ENCODE measurements at places on chromosomes 3 and 15.

- no peak for DNase-seq
Observed at GRCh38 chr15:96087180-96087884, 243.2 kb upstream of the NR2F2 start.

DNA sequence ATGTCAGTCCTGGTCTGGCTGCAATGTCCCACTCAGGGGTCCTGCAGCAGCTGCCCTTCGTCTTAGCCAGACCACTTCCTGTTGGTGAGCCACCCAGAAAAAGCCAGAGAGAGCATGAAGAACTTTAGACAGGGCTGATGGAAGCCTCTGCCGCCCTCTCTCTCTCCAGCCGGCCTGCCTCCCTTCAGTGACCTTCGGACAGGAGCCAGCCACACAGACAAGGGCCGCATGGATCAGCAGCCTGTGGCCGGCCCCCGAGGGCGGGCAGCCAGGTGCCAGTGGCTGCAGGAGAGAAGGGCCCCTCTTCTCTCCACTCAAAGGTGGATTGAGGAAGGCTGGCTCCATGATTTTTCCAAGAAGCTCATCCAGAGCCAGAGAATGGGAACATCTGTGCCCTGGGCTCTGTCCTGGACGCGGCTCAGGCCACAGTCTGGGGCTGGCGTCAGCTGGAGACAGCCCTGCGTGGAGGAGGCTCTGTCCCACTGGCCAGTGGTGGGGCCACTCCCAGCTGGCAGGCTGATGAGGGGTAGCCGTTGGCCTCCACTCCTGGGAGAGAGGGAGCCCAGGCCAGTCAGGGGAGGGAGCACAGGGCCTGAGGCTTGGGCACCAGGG, 42.9 kb downstream of the ISG20 start:
- DNase-seq = no peak

DNA sequence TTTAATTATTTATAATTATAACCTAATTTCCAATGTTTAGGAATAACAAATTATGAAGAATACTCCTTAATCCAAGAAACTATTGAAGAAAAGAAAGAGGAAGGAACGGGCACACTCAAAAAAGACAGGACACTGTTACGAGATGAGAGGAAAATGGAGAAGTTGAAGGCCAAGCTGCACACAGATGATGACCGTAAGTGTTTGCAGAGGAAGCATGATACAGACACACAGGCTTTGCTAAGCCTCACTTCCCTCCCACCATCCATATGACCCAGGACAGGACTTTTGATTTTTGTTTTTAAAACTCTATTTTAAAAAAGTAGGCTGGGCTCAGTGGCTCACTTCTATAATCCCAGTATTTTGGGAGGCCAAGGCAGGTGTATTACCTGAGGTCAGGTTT, 389.4 kb upstream of the TPM1 start:
- no peak for DNase-seq

GRCh38 chr3:58388550-58389091, 45.0 kb downstream of the PDHB start:
- no peak for DNase-seq

DNA sequence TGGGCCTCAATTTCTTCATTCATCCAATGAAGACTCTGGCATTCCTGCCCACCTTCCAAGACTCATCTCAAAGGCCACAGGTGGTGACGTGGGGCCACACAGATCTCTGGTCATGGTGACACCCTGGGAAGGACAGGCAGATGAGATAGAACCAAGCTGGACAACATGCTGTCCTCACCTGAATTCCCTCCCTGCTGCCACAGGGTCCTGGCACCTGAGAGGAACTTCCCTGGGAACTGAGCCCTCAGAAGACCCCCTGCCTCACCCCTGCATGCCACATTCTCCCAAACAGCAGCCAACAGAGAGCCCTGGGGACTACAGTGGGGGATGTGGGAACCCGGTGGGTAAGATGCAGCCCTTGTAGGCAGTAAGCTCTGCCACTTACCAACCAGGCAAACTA, 10.7 kb downstream of the KLF15 start:
- DNase-seq = no peak

DNA sequence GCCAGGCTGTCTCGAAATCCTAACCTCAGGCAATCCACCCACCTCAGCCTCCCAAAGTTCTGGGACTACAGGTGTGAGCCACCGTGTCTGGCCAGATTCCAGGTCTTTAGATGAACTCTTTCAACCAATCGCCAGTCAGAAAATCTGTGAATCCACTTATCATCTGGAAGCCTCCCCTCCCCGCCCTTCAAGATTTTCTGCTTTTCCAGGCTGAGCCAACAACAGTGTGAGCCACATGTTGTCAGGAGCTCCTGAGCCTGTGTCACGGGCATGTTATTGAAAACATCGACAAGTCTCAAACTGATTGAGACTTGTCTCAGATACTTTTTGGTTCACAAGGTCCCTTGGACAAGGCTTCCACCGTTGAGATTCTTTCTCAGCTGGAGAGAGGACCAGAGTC, 52.0 kb upstream of the TRPM1 start:
- no peak for DNase-seq

DNA sequence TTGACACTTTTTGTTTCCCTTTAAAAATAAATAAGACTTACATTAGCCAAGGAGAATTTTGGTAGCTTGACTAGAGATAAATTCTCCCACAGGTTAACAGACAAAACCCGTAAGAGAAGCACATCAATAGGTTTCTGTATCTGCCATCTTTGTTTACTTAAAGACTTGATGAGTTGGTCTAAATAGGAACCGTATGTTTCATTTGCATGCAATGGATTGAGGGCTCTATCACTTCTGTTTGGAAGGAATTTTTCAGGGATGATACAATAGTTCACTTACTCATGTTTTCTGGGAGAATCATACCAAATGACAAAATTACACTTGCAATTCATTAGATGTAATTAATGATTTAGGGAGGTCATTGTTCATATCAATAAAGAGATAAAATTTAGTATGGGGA, 631.5 kb upstream of the NR2F2 start:
- no peak for DNase-seq

- DNase-seq = no peak
Observed at GRCh38 chr15:63858881-63859280, 25.1 kb upstream of the HERC1 start.

DNA sequence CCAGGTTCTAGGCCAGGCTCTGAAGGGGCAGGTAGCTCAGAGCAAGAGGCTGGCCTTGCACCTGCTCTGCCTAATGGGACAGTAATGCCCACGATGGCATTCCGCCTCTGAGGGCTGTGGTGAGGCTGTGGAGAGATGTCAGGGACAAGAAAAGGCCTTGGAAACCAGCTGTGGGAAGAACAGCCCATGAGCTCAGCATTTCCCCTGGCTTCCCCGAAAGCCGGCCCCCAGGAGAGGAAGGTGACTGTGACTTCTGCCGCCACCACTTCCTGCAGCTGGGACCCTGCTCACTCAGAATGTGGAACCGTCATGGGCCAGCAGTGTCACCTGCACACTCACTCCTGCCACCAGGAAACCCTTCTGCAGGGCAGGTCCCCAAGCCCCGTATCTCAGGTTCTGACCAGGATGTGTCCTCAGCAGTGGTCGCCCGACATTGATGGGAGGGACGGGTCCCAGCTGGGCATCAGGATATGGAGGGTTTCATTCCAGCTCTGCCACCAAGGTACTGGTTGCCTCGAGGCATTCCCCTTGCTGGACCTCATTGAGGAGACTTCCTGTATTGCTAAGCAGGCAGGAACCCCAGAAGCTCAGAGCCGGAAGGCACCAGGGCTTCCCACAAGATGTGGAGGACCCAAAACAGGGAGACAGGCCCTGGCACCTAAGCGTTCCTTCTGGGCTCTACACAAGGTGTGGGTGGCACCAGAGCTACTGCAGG, 30.7 kb downstream of the SEMA7A start:
- DNase-seq = no peak

- no peak for DNase-seq
Observed at GRCh38 chr15:41695750-41696436, 35.7 kb downstream of the MGA start.

- DNase-seq = no peak
Observed at GRCh38 chr3:153767601-153768560, 353.3 kb upstream of the ARHGEF26 start.

- no peak for DNase-seq
Observed at GRCh38 chr3:30555968-30556367, 50.4 kb upstream of the TGFBR2 start.

GRCh38 chr3:99825004-99825640, 7.5 kb downstream of the CMSS1 start:
- DNase-seq = no peak

DNA sequence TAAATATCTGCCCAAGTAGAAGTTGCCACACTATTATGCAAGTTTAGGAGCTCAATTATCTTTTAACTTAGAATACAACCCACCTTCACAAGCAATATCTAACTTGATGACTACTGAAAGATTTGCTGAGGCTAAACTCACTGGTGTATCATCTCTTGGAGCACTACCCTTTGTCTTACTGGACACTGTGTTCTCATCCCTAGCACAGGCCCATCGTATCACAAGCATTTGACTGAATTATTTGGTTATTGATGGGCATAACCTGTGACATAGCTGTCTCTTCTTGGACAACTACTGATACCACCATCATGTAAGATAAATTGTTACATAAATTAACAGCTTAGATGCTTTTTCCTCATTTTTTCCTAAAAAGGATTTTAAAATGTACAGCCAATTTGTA, 216.2 kb upstream of the THBS1 start:
- no peak for DNase-seq

- DNase-seq = no peak
Observed at GRCh38 chr3:45631486-45631885, 36.9 kb downstream of the LIMD1 start.

DNA sequence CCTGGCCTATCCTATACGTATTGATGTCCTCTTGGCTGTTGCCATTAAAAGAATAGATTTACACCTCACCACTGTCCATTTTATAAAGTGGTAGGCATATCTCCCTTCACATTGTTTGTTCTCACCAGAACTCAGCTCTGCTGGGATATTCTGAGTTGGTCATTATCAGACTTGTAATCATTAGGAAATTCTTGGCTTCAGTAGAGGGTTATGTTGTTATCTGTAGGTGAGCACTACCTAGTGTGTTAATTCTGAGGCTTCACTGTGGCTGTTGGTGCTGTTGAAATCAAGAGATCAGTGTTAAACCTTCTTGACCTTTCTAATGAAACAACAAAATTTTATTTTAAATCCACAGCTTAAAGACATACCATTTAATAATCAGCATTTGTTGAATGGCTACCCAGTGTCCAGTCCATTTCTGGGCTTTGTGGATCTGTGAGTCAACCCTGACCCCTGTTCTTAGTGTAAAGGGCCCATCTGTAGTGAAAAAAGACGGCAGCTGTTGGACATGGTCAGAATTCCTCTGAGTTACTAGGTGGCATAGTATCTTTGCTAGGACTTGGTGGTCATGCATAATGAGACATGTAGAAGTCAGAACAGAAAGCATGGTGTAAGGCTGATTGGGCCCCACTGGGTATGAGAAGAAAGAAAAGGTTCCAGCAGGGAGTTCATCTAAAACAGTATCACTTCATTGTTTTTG, 32.9 kb upstream of the P4HTM start:
- no peak for DNase-seq

GRCh38 chr15:57495041-57495440, 96.7 kb upstream of the MYZAP start:
- DNase-seq = no peak

DNA sequence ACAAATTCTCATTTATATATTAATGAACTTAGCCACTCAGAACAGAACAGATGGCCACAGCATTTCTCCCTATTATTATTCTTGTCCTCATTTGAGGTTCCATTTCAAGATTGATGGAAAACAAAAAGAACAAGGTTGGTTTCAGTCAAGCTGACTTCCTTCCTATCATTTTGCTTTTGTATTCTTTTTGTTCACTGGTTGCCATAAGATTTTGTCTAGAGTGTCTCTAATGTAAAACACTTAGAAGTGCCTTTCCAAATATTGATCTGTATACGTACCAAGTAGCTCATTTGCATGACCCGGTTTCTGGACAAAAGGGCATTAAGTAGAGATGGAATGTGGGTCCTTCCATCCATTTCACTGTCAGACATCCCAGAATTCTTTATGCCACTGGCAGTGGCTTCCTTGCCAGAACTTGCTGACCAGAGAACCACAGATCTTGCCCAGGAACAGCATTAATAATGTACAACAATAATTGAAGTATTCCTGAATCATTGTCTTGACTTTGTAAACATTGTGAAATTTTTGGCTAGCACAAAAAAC, 63.8 kb downstream of the PEX5L start:
- no peak for DNase-seq

- DNase-seq = no peak
Observed at GRCh38 chr3:12393894-12394293, 90.4 kb upstream of the TSEN2 start.

GRCh38 chr3:11610044-11610671, 33.6 kb downstream of the VGLL4 start:
- no peak for DNase-seq

- no peak for DNase-seq
Observed at GRCh38 chr3:31423482-31423881, 109.2 kb upstream of the STT3B start.

GRCh38 chr15:38053205-38053604, 118.8 kb downstream of the TMCO5A start:
- no peak for DNase-seq

DNA sequence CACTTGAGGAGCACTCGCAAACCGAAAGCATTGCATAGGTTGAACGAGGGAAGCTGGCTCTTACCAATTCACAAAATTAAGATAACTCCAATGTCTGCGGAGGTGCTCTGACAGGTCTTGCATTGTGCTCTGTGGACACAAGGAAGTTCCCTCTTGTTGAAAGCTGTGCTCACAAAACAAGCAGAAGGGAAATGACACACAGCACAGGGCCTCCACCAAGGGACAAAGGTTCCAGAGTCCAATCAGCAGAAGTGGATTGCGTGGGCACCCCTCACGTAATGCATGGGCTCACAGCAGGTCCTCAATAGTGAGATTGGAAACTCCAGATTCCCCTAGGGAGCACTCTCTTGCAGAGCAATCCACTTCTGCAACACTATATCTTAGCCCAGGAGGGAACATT, 89.9 kb downstream of the ATP10A start:
- no peak for DNase-seq

DNA sequence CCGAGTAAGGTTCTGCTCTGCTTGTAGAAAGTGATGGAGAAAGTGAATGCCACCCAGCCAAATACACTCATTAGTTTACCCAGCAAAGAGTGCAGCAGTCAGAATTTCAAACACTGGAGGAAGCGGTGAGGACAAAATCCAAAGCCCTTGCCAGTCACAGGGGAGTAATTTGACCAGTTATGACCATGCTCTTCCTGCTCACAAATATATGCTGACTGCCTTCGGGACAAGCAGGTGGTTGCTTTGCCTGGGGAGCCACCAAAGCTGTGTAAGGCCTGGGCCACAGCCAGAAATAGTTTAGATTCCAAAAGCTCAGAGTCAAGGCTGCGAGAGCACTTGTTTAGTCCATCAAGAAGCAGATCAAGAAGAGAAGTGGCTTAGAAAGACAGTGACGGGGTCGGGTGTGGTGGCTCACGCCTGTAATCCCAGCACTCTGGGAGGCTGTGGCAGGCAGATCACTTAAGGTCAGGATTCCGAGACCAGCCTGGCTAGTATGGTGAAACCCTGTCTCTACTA, 51.0 kb upstream of the ATP13A3 start:
- DNase-seq = no peak

Data from NCI-H187 treated with DMSO at 0.1 percent for 48 hours (cell line).